ENCODE measurements at places on chromosomes 2 and 18. TPM values are rescaled to one million over a fixed set of nuclear protein-coding genes. Genes with fewer than 3 reads are reported as not detected.

Gene DAPL1
- total RNA-seq, result not detected

Gene ARHGAP28
- total RNA-seq, result not detected

Gene DSG4
- total RNA-seq, result not detected

Gene SERPINB13
- not detected for total RNA-seq

Gene COL4A4
- total RNA-seq, result 0.11 TPM

Gene ABCB11
- total RNA-seq, result not detected

Gene FOXD4L1
- 0.31 TPM for total RNA-seq

Gene CDCA7
- 55.4 TPM for total RNA-seq

Gene TXNL1
- total RNA-seq, result 60.5 TPM

Gene GCKR
- not detected for total RNA-seq

Gene EPHA4
- total RNA-seq, result 20.7 TPM

Gene NFATC1
- 22.3 TPM for total RNA-seq

Gene MAP3K19
- total RNA-seq, result not detected

Gene LIMS3
- 1.0 TPM for total RNA-seq

Gene OR6B2
- not detected for total RNA-seq

Gene AGFG1
- total RNA-seq, result 78.8 TPM

Gene GLB1L
- 3.5 TPM for total RNA-seq

Gene KIAA2012
- total RNA-seq, result not detected

Gene RALB
- 43.2 TPM for total RNA-seq

Gene APLF
- 2.0 TPM for total RNA-seq

Gene FAM110C
- 1.6 TPM for total RNA-seq

Gene SLC40A1
- total RNA-seq, result 0.47 TPM

Gene RAB31
- total RNA-seq, result 1.7 TPM

Gene TPGS2
- total RNA-seq, result 52.7 TPM

Gene ELAC1
- 10.5 TPM for total RNA-seq

Gene FBXO11
- 48.4 TPM for total RNA-seq

Gene NYAP2
- not detected for total RNA-seq

Gene VWC2L
- total RNA-seq, result not detected

Gene PTMA
- 1,013 TPM for total RNA-seq

Gene GAREM2
- total RNA-seq, result 4.1 TPM

Gene AKAIN1
- not detected for total RNA-seq

Gene REG1B
- total RNA-seq, result not detected

Gene SPATA3
- 0.50 TPM for total RNA-seq

Gene TNS1
- 0.29 TPM for total RNA-seq

Gene SP100
- 190 TPM for total RNA-seq

Gene MARCHF7
- total RNA-seq, result 74.3 TPM

Gene TAF4B
- 4.2 TPM for total RNA-seq

Gene METAP1D
- 6.6 TPM for total RNA-seq

Gene RUFY4
- not detected for total RNA-seq

Gene RAB17
- not detected for total RNA-seq

Gene PROKR1
- not detected for total RNA-seq

Gene KATNAL2
- 0.31 TPM for total RNA-seq

Gene LIPG
- total RNA-seq, result 0.19 TPM

Gene POTEJ
- total RNA-seq, result not detected

Gene RGPD3
- not detected for total RNA-seq

Gene SKA1
- 38.0 TPM for total RNA-seq

Gene ANKRD30B
- total RNA-seq, result not detected

Gene KCNS3
- total RNA-seq, result not detected

Gene GPR55
- total RNA-seq, result 0.26 TPM

Gene MYOM1
- total RNA-seq, result 0.88 TPM

Gene CCDC121
- total RNA-seq, result not detected

Gene ALK
- not detected for total RNA-seq

Gene POLE4
- total RNA-seq, result 60.7 TPM

Gene NEURL3
- 0.64 TPM for total RNA-seq
